Pancreas (tissue), 10 donors: ENCODE measurements at places on chromosomes 6 and 20. TPM values are rescaled to one million over a fixed set of nuclear protein-coding genes. Genes with fewer than 3 reads are reported as not detected.

METTL24 gene
- 2.0 TPM for total RNA-seq

UST gene
- total RNA-seq, result 13.6 TPM

FAM83B gene
- total RNA-seq, result 1.0 TPM

LHFPL5 gene
- total RNA-seq, result 3.8 TPM

C6orf120 gene
- total RNA-seq, result 15.5 TPM

VNN1 gene
- total RNA-seq, result 1.2 TPM

GPR63 gene
- total RNA-seq, result 1.2 TPM
